ENCODE measurements at places on chromosomes 6 and 20.
A peak's percentile ranks its signal among the peaks of the same experiment; 100 is the strongest.

GRCh38 chr6:53359095-53359842 is 10.5 kb upstream of the ELOVL5 start:
- peak; percentile 98 for DNase-seq

DNA sequence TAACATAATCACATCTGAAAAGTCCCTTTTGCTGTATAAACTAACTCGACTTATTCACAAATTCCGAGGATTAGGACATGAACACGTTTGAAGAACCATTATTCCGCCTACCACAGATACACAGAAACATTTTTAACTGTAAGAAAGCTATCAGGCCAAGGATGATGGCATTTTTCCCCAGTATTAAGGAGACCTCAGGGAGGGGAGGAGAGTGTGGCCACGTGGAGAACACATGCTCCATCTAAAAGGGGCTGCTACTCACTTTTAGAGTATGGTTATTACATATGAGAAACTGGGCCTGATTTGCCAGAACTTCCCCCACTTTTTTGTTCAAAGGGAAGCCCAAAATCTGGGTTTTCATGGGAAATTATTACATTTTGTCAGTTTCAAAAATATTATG is 153.4 kb downstream of the EYA2 start:
- DNase-seq, result no peak

DNA sequence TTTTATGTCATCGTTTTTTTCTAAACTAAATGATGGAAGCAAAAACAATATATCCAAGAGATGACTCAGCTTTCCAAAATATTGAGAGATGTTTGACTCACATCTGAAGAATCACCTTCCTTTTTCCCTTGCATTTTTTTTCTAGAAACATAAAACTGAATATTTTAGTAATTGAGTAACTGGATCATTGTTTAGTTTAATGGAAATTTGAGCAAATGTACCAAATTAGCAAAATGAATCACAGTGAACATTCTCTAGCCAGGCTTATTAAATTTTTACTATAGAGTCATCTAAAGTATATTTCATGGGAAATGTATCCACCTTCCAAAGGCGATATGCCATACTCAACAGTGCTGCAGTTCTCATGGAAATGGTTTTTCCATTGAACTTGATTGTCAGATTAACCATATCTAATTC is 145.5 kb downstream of the TENT5A start:
- no peak for DNase-seq

DNA sequence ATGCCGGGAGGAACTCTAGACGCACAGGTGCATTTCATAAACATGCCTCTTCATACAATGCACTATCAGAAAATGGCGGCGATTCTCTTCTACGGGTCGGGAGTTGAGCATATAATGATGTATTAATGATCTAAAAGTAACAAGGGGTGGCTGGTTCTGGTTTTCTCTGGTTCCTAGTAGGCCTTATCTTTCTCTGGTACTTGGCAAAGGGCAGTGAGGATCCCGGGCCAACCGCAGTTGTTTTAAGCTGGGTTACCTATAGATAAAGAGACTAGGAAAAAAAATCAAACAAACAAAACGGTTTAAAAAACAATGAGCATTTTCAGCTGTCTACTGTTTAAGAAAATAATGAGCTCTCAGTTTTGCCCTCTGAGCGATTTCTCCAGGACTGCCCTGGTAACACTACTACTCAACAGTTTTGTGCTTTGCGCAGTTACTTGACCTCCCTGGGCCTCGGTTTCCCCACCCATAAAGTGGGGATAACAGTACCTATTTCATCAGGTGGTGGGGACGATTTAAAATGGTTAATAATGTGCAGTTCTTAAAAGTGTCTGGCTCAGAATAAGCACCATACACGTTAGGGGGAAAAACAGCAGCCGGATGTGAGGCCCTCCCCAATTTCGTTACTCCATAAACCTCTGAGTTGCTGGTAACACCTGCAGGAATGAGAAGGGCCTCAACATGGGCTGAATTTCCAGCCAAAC is 1.3 kb upstream of the SIRT5 start:
- DNase-seq, result no peak

DNA sequence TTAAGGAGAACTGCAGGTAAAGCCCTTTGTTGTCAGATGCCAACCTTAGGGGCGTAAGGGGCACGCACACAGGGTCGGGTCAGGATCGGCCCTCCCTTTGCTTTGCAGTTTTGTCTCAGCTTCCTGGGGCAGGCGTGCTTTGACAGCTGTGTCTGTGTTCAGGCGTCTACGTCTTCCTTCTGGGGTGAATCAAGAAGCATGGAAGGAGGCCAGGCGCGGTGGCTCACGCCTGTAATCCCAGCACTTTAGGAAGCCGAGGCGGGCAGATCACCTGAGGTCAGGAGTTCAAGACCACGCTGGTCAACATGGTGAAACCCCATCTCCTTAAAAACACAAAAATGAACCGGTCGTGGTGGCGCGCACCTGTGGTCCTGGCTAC is 1.3 kb downstream of the ZGPAT start:
- DNase-seq, result no peak

- DNase-seq, result no peak
These were observed 48.8 kb downstream of the BCAS1 start for GRCh38 chr20:54021446-54022235.

- no peak for DNase-seq
These were observed 12.7 kb downstream of the IL22RA2 start for GRCh38 chr6:137160763-137161162.

DNA sequence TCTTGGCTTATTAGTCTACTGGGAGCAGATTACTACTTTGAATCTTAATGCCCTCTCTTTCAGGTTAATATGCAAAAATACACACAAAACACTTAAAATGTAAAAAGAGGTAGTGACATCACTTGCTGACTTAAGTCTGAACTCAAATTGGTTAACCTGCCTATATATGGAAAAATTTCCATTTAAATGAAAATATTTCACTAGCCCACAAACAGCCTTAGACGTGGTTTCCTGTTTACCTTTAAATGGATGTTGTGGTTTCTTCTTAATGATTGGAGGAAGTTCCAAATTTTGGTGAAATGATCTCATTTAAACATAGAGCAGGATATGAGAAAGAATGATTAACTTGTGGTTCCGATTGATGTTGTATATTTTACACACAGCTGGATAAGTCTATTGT is 553.7 kb downstream of the CD109 start:
- DNase-seq, result no peak

GRCh38 chr20:63686492-63687321 is 9.7 kb upstream of the TNFRSF6B start:
- peak; percentile 51 for DNase-seq

DNA sequence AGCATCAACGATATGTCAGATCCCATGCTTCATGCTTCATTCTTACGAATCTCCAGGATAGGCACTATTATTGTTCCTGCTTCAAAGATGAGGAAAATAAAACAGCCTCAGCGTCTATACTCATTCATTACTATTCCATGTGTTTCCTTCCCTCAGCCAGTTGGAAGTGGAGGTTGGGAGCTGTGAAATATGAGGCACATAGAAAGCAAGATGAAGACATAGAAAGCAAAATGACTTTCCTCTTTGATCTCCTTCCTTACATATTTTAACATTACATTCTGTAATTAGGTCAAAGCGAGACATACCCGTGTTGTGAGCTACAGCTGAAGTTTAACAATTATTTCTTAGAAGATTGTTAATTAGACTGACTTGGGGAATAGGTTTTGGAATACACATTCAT is 125.4 kb downstream of the FYN start:
- DNase-seq, result peak; percentile 59

DNA sequence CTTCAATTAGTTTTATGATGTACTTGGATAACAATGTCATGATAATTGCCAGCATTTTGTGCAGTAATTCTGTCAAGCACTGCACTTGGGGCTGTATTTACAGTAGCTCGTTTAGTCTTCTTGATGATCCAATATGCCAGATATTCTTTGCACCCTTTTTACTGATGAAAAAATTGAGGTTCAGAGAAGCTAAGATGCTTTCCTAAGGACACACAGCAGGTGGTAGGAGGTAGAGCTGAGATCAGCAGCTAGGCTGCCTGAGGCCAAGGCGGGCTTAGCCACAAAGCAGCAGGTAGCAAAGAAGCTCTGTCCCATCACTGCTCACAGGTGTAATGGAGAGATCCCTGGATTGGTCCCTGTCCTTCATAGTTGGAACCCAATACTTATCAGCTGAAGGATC is 33.3 kb downstream of the SUMO4 start:
- DNase-seq, result no peak

GRCh38 chr20:49712646-49712995 is 1.1 kb downstream of the B4GALT5 start:
- DNase-seq, result no peak

DNA sequence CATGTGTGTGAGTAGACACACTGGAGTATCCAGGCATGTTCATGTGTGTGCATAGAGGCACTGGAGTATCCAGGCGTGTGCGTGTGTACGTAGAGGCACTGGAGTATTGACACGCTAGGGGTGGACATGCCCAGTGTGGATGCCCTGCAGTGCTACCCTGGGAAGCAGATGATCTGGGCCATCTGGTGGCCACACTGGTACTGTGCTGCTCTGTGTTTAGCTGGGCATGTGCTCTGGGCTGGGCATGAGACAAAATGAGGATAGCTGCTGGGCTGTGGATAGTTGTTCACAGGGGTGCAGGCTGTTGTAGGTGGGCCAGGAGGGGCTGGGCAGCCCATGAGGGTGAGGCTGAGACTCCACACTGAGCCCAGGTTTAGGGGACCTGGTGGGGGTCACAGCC is 24.0 kb upstream of the NPBWR2 start:
- DNase-seq, result no peak

GRCh38 chr6:141123497-141123896 is 1009.2 kb upstream of the GJE1 start:
- no peak for DNase-seq

DNA sequence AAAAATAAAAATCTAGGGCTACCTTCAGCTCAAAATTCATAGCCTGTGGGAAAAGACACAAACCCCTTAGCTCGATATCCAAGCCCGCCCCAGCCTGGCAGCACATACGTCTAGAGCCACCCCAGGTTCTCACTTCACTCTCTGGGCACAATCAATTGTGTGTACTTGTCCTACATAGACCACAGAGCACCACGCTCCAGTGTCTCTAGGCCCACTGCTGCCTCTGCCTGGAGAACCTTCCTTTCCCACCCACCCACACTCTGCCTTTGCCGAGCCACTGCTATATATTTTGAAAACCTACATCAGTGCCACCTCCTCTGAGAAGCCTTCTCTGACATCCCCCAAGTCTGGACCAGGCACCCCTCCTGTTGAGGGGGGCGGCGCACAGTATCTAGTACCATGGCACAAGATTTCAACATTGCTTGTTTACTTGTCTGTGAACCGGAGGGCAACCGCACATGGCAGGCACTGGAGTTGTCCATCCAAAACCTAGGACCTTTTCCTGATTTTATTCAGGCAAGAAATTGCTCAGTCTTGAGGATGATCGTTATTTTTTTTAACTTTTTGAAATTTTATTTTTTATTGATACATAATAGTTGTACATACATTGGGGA is 141.5 kb downstream of the UNC5CL start:
- DNase-seq, result no peak

GRCh38 chr6:122214605-122215318 is 184.7 kb upstream of the HSF2 start:
- DNase-seq, result no peak

DNA sequence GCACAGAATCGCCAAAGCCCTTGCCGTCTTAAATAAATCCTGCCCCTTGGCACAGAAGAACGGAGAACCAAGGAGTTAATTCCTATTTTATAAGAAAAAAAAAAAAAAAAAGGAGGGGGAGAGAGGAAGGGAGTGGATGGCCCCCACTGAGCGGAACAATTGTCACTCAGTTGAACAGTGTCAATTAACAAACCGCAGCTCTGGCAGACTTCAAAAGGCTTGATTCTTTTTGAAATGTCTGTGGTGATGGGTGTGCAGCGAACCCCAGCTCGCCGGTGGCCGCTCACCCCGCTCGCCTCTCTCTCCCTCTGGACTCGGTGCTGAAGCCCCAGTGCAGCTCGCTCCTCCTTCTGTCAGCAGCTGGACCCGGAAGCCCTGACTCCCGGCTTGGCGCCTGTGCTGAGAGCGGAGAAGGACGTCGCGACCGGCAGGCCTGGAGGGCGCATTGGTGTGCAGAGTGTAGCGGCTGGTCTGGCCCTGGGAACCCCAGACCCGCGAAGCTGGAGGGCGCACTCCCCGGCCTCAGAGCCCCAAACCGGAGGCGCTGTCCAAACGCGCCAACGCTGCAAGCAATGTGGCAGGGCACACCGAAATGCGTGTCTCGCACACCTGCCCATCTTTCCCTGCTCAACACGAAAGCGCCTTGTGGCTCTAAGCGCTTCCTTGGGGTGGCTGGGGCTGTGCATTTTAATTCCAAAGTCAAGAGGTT is 3.4 kb downstream of the LINC00237 start:
- DNase-seq, result no peak

DNA sequence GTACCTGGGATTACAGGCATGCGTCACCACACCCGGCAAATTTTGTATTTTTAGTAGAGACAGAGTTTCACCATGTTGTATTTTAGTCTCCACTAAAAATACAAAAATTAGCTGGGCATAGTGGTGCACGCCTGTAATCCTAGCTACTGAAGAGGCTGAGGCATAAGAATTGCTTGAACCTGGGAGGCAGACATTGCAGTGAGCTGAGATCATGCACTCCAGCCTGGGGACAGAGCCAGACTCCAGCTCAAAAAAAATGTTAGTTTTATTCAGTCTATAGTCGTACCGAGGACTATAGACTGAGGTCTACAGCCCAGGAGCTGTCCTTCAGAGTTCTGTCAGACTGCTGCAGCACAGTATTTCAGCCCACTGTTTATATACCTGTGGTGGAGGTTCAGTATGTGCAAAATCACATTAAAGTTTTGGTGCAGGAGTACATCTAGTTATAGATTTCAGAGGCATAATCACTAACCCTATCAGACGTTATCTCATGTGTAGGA is 3.6 kb upstream of the CASP8AP2 start:
- no peak for DNase-seq

- peak; percentile 91 for DNase-seq
These were observed 8.5 kb downstream of the RBM24 start for GRCh38 chr6:17289630-17290061.

GRCh38 chr6:35487658-35488516 is 9.0 kb downstream of the TEAD3 start:
- DNase-seq, result peak; percentile 42

- no peak for DNase-seq
These were observed 48.0 kb downstream of the BMP7 start for GRCh38 chr20:57218489-57218888.

DNA sequence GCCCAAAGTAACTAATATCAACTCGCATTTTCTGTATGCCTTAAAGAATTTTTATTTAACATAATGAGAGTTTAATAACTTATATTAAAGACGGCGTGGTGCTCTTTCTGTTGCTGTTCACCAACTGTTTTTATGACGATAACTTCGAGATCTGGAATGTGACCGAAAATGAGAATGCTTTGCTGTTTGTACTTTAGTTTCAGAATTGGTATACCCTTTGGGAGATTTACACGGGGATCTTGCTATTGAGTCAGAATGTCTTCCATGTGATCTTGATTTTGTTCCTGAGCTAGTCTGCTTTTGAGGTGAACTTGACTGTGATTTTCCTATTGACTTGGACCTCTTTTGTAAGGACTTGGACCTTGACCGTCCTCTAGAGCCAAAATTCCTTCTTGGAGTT is 17.9 kb downstream of the PNRC1 start:
- no peak for DNase-seq

GRCh38 chr6:56803594-56803993 is 151.3 kb upstream of the BEND6 start:
- no peak for DNase-seq

GRCh38 chr6:42777126-42777822 is 4.6 kb upstream of the BICRAL start:
- DNase-seq, result no peak

GRCh38 chr6:64703922-64704321 is 1003.1 kb downstream of the EYS start:
- no peak for DNase-seq

- no peak for DNase-seq
These were observed 43.1 kb downstream of the BLTP3A start for GRCh38 chr6:34834789-34835518.

Data from tongue (tissue), 3 donors.